Uterus (tissue), 4 donors: ENCODE measurements at places on chromosomes 5 and 9. TPM values are rescaled to one million over a fixed set of nuclear protein-coding genes. Genes with fewer than 3 reads are reported as not detected.

DNA sequence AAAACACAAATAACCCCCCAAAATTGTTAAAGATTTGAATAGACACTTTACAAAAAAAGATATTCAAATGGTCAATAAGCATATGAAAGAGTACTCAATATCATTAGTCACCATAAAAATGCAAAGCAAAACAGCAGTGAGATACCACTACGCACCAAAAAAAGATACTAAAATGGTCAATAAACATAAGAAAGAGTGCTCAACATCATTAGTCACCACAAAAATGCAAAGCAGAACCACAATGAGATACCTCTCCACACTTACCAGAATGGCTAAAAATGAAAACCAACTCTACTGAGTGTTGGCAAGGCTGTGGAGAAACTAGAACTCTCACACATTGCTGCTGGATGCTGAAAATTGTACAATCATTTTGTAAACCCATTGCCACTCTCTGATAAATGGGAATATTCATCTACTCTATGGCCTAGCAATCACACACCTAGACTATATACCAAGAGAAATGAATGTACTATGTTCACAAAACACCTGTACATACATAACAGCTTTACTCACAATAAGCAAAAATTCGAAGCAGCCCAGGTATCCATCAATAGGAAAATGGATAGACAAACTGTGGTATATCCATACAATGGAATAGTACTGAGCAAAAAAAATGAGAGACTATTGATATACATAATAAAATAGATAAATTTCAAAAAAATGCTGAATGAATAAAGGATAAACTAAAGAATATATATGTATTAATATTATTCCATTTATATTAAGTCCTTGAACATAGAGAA is 205.0 kb upstream of the DAPK1 start:
- no peak overlapping the region for H3K4me3 ChIP-seq
- no peaks in the 10 kb centered on the region for H3K27me3 ChIP-seq
- DNase-seq, result no peak

GRCh38 chr9:126939821-126940221 is 25.2 kb downstream of the RALGPS1 start:
- H3K27ac ChIP-seq, result no peak overlapping the region
- no peaks in the 10 kb centered on the region for H3K27me3 ChIP-seq
- H3K36me3 ChIP-seq, result no peaks in the 10 kb centered on the region

- no peak for DNase-seq
- H3K4me1 ChIP-seq, result no peaks in the 10 kb centered on the region
- H3K36me3 ChIP-seq, result no peaks in the 10 kb centered on the region
- H3K27me3 ChIP-seq, result no peaks in the 10 kb centered on the region
- no peak overlapping the region for H3K4me3 ChIP-seq
These were observed 455.4 kb downstream of the CAAP1 start for GRCh38 chr9:26437056-26437711.

- H3K27ac ChIP-seq, result no peak overlapping the region
- H3K4me1 ChIP-seq, result no peaks in the 10 kb centered on the region
- no peaks in the 10 kb centered on the region for H3K27me3 ChIP-seq
- DNase-seq, result no peak
- H3K36me3 ChIP-seq, result no peaks in the 10 kb centered on the region
- no peak overlapping the region for H3K4me3 ChIP-seq
These were observed 196.3 kb downstream of the PAX5 start for GRCh38 chr9:36837431-36838405.

HACD4 gene
- 0.77 TPM for total RNA-seq

CCL27 gene
- total RNA-seq, result not detected

TEX48 gene
- total RNA-seq, result not detected

ARL10 gene
- total RNA-seq, result 4.1 TPM
